Activated T-helper 1 cell treated with anti-CD3 and anti-CD28 coated beads, Interleukin-2, amount 50 U/mL, for 16 hours (primary cell): ENCODE measurements at places on chromosomes 13 and 19.

GRCh38 chr13:89402211-89402610 lies 1731.0 kb downstream of the SLITRK5 start:
- no peak for DNase-seq

DNA sequence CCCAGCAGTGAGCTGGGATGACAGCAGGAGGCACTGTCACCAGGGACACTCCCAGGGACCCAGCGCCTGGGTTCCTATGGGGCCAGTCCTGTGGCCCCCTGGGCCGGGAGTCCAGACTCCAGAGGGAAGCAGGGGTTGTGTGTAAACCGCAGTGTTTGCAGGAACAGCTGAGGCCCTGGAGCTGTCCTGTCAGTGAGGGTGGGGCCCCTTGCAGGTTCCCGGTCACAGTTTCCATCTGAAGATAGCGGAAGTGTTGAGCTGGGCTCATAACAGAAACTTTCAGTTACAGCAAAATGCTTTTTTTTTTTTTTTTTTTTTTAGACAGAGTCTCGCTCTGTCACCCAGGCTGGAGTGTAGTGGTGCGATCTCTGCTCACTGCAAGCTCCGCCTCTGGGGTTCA lies 17.7 kb upstream of the CSNK1G2 start:
- DNase-seq, result no peak

GRCh38 chr13:103952183-103952582 lies 886.0 kb upstream of the SLC10A2 start:
- DNase-seq, result no peak

- DNase-seq, result no peak
Observed at GRCh38 chr13:50401721-50402465, 386.6 kb downstream of the KCNRG start.

DNA sequence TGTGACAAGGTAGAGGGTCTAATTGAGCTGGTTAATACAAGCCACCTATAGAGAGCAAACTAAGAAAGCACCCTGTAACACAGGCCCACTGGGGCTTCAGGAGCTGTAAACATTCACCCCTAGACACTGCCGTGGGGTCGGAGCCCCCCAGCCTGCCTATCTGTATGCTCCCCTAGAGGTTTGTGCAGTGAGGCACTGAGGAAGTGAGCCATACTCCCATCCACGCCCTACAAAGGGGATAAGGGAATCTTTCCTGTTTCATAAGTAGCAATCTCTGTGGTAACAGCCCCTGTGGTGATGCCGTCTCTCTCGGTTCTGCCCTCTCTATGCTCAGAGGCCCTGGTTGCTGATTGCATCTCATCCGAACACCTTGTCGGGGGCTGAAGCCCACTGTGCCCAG lies 94.2 kb upstream of the GJB6 start:
- no peak for DNase-seq

DNA sequence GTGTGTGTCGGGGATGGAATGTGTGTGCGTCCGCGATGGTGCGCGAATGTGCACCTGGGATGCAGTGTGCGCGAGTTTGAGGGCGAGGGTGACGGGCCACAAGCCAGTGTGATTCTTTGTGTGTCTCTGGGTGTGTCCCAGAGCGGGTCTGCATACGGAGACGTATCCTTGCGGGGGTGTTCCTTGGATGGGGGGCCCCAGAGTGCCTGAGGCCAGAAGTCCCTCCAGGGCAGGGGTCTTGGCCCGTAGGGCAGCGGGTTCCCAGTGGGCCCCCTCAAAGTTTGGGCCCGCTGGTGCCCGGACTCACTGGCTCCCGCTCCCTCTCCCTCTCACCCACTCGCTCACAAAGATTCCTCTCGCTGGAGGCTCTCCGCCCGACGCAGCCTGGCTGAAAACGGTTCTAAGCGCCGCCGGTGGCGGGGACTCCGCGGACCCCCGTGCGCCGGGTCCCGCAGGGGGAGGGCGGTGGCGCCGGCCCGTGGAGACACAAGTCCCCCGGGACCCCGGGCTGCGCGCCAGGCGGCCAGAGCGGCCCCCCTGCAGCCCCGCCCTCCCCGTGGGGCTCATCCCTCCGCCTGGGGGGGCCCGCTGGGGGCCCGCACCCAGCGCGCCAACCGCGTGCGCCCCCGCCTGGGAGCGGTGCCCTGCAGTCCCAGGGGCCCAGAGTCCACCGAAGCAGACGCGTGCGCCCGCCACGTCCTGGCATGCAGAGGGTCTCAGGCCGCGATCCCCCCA lies 886 bp downstream of the CRLF1 start:
- DNase-seq, result no peak

DNA sequence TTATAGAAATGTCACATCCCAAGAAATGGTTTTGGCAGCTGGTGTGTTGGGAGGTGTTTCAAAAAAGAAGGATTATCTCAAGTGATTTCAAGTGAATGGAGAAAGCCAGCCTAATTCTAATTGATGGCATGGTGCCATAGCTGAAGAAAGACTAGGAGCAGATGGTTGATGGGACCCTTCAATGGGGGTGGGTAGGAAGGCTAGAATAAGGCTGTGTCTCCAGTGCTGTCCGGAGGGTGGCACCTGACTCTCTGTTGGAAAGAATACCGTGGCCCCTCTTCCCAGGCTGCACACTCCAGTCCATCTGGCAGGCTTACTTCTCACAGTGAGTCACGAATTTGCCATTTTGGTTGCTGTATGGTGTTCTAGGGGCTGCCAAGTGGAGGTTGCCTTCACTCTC lies 51.0 kb upstream of the GPR12 start:
- DNase-seq, result no peak

DNA sequence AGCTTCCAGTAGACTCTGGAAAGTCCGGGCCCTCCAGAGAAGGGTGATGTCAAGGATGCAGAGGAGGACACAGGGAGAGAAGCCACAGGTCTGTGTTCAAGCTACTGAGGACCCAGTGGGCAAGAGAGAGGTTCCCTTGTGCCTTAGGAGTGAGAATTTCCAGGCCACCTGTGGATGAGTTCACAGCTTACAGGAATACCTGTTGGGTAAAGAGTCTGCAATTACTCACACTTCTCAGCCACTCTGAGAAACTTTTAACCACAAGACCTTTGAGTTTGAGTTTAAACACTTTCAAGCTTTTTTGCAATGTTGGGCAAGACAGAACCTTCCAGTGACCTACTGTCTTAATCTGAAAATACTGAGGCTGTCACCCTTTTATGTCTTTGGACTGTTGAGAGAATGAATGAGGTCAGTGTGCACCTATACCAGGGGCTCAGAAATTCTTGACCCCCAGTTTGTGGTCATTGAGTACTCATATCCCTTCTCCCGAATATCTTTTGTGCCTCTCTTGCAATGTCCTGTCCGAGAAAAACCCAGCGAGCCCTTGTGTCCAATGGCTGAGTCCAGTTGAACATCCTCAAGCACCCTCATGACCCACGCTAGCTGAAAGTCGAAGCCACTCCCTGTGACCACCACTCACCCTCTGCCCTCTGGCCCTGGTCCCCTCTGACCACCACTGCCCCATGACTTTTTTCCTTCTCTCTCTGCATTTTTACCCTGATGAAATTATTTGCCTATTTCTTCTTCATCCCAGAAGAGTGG lies 368.5 kb upstream of the ZNF507 start:
- no peak for DNase-seq

GRCh38 chr19:10152100-10152499 lies 32.4 kb upstream of the EIF3G start:
- DNase-seq, result no peak

DNA sequence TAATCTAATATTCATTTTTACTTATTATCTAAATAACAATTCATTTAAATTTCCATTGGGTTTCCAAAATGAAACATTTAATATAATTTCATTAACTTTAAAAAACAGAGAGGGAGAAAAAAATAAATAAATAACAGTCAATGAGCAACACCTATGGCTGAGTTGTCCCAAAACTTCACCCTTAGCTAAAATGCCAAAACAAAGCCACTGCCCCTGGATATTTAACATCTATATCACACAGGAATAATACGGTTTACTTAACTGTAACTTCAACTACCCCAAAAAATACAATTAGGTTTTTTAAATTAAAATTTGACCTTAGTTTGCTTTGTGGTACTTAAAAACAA lies 541 bp downstream of the ELF1 start:
- DNase-seq, result no peak

- no peak for DNase-seq
Observed at GRCh38 chr19:27780367-27781075, 1432.4 kb downstream of the UQCRFS1 start.

DNA sequence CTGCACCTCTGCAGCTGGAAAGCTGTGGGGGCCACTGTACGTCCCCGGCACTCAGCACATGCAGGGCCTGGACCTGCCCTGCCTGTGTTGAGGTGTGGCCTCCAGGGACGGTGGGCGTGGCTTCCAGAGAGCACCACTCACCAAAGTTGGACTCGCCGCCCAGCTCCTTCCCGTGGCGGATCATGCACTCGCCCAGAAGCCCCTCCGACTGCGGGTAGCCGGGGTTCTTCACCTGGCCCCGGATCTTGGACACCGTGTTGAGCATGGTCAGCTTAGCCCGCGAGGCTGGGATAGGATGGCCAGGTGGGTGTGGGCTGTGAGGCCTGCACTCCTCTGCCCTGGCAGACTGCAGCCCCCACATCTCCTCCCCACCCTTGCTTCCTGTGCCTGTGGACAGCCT lies 22.0 kb downstream of the MPND start:
- DNase-seq, result no peak

GRCh38 chr19:4748589-4748988 lies 24.9 kb upstream of the DPP9 start:
- DNase-seq, result no peak

DNA sequence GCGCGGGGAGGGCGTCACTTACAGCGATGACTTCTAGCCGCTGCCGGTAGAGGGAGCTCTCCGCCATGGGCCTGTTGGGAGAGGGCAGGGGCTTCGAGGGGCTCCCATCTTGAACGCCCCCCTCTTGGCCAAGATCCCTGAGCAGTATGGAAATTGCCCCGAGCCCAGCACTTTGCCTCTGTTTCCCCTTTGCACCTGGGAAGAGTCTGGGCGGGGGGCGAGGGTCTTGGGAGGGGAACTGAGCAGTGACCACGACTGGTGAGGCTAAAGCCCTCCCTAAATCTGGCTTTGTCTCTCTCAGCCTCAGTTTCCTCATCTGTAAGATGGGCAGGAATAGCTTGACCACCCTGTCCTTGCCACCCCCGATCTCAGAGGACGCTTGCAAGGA lies 2.8 kb downstream of the PALM3 start:
- DNase-seq, result no peak
